Stimulated activated CD4-positive, alpha-beta T cell treated with anti-CD3 and anti-CD28 coated beads, Interleukin-12 subunit alpha, Interleukin-12 subunit beta, amount 100 ng/mL, for 24 hours (primary cell): ENCODE measurements at places on chromosomes 2 and 18.

DNA sequence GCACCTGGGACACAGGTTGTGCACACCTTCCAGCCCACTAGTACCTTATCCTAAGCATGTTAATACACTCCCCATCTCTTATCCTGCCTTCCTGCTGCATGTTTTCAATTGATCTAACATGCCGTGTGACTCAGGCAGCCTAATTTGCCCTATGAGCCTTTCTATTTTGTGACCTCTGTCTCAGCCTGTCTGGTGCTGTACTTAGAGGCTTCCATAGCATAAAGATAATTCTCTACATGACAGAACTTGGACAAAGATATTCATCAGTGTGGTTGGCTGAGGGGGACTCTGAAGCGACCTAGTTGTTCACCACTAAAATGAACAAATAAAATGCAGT lies 8.6 kb upstream of the TMEM37 start:
- no peak for DNase-seq

DNA sequence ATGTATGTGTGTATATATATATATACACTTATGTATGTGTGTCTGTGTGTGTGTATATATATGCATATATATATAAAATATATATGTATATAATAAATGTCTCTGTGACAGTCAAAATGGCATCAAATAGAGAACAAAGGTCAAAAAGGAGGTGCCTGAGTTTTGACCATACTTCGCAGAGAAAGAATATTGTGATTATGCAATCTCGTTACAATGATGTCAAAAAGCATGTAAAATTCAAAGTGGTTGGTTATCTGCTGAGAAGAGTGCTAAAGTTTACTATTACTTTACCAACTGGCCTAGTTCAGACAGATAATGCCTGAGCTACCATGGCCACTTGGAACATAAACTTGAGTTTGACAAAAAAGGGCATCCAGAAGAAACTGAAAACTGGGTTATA lies 375.0 kb downstream of the NBAS start:
- no peak for DNase-seq

DNA sequence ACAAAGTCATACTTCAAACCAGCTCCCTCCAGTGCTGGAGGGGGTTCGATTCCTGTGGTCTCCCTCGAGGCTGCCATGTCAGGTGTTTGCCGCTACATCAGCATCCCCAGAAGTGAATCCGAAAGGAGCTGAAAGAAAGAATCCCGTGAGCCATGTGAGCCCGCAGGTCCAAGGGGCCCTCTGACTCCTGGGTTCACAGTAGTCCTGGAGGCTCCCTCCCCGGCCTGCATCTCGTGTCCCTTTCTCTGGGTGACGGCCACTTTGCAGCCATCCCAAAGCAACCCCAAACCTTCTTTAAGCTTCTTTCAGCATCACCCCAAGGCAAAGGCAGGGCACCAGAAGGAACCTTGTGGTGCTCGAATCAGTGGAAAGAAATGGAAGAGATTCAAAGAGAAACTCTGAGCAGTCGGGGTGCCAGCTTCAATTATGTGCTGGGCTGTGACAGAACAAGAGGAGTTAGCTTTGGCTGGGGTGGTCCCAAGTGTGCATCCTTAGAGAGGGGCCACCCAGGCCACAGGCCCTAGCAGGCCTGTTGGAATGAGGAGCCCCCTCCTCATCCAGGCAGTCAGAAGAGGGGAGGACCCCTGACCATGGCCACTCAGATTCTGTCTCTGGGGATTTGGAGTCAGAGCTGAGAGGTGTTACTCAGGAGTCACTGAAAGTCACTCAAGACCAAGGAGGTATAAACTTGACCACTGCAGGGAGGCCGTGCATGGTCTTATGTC lies 59.7 kb downstream of the CIB4 start:
- no peak for DNase-seq

DNA sequence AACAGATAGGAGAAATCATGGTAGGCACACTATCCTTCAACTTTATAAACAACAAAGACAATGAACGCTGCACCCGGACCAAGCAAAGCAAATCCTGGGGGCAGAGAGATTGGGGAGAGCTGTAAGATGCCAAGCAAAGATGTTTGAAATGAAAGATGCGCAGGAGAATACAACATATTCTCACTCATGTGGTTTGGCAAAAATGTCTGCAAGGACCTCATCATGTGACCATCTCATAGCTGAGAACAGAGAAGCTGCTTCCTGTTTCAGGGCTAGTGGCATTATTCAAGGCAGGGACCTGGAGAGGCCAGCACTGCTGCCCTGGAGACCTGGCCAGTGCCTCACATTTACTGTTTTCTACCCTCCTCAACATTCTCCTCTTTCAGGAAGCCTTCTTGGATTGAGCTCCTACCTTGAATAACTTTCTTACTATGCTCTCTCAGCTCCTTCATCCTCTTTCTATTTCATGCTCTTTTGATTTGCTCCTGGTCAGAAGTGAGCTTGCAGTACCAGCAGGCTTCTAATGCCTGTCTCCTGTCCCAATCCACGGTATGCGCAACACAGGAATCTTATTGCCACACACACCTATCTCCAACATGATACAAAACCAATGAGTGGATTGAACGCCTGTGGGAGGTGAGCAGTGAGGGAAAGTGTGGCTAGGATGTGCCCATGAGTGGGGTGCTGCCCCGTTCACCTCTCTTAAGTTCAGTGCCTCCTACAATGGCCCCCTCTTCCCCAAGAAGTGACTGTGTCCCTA lies 133.0 kb downstream of the CELF4 start:
- no peak for DNase-seq

DNA sequence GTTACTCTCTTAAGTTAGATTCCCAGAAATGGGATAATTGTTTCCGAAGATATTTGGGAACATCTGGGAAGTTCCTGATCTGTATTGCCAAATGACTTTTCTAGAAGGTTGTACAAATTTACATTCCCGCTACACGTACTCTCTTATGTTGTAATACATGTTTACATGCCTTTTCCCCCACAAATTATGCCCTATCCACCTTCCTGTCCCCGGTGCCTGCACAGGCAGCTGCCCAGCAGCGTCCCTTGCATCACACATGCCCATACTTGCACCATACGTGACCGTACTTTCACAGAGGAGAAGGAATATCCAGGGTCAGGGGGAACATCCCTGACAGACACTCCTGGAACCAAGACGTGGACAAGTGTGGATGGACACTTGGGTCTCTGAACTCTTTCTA lies 24.2 kb upstream of the KLF11 start:
- DNase-seq = no peak

- no peak for DNase-seq
Measured at GRCh38 chr18:48105317-48105716, 174.9 kb upstream of the SMAD2 start.

- no peak for DNase-seq
Measured at GRCh38 chr2:38659115-38659514, 6.8 kb upstream of the GALM start.

DNA sequence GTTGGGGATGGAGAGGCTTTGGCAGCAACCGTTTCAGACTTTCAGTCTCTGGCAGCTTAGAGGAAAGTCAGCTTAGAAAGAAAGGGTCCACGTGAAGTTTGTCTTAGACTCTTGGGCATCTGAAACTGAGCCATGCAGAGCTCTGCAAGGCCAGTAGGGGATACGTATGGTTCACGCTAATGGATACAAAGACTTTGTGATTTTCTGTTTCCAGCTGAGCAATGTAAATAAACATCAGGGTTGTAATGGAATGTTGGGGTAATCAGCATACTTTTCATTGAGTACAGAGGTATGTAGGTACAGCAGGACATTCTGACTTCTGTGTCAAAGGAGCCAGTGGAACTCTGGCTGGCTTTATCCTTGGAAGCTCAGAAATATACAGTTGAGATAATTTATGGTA lies 31.0 kb downstream of the RALB start:
- DNase-seq = no peak

- DNase-seq = no peak
Measured at GRCh38 chr2:122019724-122020123, 264.3 kb downstream of the TSN start.

DNA sequence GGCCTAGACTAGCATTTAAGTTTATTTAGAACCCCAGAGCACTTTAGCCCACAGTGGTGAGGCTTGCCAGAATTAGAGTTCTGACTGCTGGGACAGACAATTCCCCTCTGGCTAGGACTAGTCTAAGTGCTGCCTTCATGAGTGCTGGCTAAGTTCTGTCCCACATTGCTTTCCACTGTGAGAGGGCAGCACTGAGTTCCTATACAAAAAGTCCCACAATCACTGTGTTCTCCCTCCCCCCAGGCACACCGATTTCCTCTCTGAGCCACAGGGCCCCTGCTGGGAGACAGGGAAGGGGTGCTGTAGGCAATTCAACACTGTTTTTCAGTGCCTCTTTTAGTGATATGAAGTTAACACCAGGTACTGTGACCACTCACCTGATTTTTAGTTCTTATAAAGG lies 310.9 kb downstream of the DLGAP1 start:
- no peak for DNase-seq

- DNase-seq = no peak
Measured at GRCh38 chr18:31241900-31242409, 76.0 kb upstream of the DSG1 start.
